ENCODE measurements at places on chromosomes 5 and 9. TPM values are rescaled to one million over a fixed set of nuclear protein-coding genes. Genes with fewer than 3 reads are reported as not detected.

DNA sequence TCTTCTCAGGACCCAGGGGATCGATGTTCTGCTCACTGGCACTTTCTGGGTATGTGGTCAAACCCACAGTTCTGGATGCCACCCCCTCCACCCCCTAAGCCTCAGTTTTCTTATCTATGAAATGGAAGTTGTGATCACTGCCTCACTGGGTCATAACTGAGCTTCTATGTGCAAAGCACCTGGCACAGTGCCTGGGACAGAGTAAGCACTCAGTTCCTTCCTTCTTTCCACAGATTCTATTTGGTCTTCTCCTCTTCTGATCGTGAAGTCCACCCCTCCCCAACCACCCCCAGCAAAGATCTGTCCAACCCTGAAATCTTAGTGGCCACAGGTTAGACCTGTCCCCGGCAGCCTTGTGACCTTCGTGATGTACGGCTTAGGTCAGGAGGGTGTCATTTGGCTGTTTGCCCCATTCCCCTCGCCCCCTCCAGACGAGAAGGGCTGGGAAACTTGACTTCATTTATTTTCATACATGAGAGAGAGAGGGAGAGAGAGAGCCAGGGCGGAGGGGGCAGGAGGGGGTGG is 181.4 kb downstream of the FGF18 start:
- no peak for DNase-seq

Gene EIF4E1B
- polyA plus RNA-seq, result not detected

Gene RARS1
- polyA plus RNA-seq, result 147 TPM

Gene FAM170A
- polyA plus RNA-seq, result not detected

Data from AG04450 (cell line).